ENCODE measurements at places on chromosomes 3 and 15.

- DNase-seq = no peak
Observed at GRCh38 chr15:44300572-44300971, 12.1 kb downstream of the GOLM2 start.

DNA sequence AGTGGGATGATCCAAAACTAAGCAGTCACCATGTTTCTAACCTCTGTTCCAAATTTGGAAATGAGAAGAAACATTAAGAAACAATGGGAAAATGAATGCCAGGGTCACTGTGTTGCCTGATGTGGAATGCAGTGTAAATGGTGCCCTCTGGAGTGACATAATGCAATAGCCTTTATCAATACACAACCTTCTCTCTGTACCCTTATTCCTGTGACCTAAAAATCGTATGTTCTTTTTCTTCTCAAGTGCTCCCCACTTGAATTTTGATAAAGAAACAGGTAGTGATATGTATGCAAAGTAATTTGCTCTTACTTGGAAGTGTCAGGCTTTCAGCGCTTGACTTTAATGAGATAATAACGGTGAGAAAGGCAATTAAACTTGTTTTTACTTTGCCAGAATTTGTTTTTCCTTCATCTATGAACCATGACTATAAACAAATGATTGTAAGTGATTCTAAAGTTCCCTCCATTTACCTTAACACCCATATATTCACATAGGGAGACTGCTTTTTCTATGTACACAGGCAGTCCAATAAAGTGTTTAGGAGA lies 145.8 kb upstream of the THRB start:
- no peak for DNase-seq

GRCh38 chr15:70772402-70772801 lies 9.0 kb upstream of the UACA start:
- DNase-seq = no peak

DNA sequence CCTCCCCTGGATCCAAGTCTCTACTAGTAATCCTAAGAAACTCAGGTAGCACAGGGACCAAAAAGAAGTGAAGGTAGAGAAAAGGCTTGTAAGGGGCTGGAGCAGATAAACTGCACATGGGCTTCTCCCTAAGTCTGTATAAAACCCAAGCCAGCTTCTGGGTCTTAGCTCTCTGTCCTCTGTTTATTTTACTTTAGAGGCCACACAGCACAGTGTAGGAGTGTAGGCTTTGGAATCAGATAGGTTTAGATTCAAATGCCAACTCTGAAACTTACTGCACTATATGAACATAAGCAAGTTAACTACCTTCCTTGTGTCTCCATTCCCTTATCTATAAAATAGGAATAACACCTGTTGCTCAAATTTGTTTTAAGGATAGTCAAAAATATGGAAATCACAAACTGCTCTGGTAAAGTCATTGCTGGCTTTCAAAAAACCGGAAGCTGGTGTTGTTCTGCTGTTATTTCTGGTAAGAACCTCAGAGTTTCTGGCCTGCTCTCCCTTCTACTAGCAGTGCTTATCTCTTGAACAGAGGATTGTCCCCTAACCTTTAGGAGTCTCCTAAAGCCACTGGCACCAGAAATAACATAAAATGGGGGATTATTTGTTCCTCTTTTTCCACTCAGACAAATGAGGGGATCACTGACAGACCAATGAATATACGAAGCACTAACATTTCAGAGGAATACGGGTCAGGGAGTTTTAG lies 33.8 kb downstream of the PIK3R4 start:
- DNase-seq = no peak

DNA sequence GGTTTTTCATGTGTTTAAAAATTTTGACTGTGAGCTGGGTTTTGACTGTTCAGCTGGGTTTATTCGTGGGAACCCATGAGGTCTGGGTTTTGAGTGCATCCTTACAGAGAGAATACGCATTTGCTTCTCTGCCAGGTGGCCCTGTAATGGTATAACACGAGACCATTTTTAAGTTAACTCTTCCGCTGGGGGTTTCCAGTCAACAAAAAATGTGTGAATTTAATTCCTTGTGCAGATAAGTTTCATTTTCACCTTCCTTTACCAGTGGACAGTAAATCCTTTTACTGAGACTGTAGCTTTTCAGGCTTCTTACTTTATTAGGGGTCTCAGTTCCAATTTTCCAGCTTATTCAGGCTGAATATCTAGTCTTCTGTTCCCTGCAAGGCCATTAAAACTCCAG lies 149.6 kb downstream of the OPA1 start:
- DNase-seq = no peak

- DNase-seq = no peak
Observed at GRCh38 chr15:86392296-86392695, 312.6 kb downstream of the AGBL1 start.

GRCh38 chr3:15974647-15975046 lies 176.9 kb upstream of the ANKRD28 start:
- DNase-seq = no peak

DNA sequence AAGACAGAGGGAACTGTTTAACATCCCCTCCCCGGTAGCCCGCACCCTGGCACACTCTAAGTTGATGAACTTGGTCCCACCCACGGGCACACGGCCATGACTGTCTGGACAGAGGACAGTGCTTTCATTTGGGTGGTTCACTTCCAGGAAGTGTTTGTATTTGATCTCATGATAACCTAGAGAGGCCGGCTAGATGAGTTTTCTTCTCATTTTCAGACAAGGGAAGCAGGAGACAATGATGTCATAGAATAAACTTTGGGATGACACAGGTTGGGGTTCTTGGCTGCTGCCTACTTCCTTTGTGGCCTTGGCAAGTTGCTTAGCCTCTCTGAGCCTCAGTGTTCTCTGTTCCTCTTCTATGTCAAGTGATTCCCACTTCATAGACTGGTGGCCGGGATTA lies 16.1 kb upstream of the LYSMD4 start:
- no peak for DNase-seq

- no peak for DNase-seq
Observed at GRCh38 chr3:24119321-24119751, 174.2 kb downstream of the NR1D2 start.

DNA sequence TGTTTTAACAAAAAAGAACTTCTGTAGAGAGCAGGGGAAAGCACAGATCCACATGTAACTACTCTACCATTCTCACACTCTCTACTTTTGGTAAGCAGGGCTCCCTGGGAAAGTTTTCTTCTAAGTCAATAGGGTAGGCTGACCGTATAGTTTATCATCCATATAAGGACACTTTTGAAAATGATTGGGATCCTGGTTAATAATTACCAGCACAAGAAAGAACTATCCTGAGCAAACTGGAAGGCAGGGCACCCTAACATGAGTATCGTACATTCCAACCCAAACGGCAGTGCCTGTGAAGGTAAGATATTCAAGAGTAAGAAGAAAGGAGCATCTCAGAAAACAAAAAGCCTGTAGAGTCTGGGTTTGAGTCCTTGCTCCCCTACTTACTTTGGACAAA lies 22.1 kb downstream of the SUSD5 start:
- DNase-seq = no peak

Data from stimulated activated CD4-positive, alpha-beta T cell treated with anti-CD3 and anti-CD28 coated beads, TNF-alpha, amount 100 ng/mL, for 48 hours (primary cell).